Adrenal gland (tissue), 19 donors: ENCODE measurements at places on chromosomes 1 and 21.

DNA sequence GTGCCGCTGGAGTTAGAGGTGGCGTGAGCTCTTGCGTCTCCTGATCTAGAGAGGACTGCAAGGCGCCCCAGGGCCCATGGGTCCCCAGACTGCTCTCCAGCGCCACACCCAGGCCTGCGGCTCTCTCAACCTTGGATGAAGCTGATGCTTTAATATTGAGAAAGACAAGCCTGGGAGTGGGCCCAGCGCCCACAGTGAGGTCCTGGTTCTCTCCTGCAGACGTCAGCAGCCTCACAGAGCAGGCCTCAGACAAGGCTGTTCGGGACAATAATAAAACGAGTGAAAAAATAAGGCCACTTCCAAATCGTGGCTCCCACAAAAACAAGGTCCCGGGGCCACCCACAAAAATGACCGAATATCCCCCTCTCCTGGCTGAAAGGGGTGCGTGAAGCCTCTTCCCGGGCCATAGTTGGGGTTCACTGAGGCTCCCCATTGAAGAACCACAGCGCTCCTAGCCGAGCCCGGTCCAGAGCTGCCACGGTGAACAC lies 6.0 kb upstream of the DNMT3L start:
- DNase-seq: no peak
- H3K4me3 ChIP-seq: no peak overlapping the region
- no peaks in the 10 kb centered on the region for H3K4me1 ChIP-seq

GRCh38 chr1:70617728-70618127 lies 206.7 kb downstream of the CTH start:
- H3K4me3 ChIP-seq: no peak overlapping the region
- no peaks in the 10 kb centered on the region for H3K36me3 ChIP-seq
- H3K4me1 ChIP-seq: no peaks in the 10 kb centered on the region
- no peak overlapping the region for H3K27ac ChIP-seq
- no peak for DNase-seq

GRCh38 chr1:181257117-181257516 lies 168.6 kb downstream of the IER5 start:
- no peaks in the 10 kb centered on the region for H3K27me3 ChIP-seq
- no peak overlapping the region for H3K27ac ChIP-seq
- H3K4me3 ChIP-seq: no peak overlapping the region
- no peaks in the 10 kb centered on the region for H3K4me1 ChIP-seq
- no peak for DNase-seq

GRCh38 chr1:107264007-107264406 lies 123.2 kb downstream of the NTNG1 start:
- no peak overlapping the region for H3K27ac ChIP-seq
- no peak for DNase-seq
- no peaks in the 10 kb centered on the region for H3K36me3 ChIP-seq
- H3K4me1 ChIP-seq: no peaks in the 10 kb centered on the region
- no peaks in the 10 kb centered on the region for H3K27me3 ChIP-seq

DNA sequence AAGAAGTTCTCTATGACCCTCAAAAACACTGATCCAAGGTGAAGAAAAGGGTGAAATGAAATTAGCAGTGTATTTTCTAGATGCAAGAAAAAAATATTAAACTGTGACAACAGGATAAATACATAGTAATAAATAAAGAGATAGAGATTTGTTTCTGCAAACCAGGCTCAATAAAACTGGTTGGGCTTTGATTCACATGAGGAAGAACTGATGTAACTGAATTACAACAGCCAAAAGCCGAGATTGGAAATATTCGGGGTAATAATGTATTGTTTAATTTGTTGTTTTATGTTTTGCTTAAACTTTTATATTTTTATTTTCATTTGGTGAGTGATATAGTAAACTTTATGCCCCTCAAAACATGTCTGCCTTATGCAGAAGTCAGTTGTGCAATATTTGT lies 285.0 kb downstream of the BRINP3 start:
- H3K27ac ChIP-seq: no peak overlapping the region
- H3K4me3 ChIP-seq: no peak overlapping the region
- H3K4me1 ChIP-seq: no peaks in the 10 kb centered on the region
- DNase-seq: no peak
- H3K36me3 ChIP-seq: no peaks in the 10 kb centered on the region
